ENCODE measurements at places on chromosomes 2 and 18.

DNA sequence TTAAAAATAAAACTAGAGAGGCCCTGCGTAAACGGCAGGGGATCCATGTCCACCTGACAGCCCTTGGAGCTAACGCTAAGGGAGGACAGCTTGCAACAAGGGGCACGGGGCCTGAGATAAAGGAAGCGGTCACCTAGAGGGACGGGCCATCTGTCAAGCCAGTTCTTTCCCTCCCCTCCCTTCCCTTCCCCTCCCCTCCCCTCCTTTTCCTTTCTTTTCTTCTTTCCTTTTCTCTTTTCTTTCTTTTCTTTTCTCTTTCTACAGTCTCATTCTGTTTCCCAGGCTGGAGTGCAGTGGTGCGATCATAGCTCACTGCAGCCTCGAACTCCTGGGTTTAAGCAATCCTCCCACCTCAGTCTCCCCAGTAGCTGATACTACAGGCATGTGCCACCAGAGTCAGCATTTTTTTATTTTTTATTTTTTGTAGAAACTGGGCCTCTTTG lies 34.5 kb upstream of the CTAGE1 start:
- DNase-seq, result no peak

DNA sequence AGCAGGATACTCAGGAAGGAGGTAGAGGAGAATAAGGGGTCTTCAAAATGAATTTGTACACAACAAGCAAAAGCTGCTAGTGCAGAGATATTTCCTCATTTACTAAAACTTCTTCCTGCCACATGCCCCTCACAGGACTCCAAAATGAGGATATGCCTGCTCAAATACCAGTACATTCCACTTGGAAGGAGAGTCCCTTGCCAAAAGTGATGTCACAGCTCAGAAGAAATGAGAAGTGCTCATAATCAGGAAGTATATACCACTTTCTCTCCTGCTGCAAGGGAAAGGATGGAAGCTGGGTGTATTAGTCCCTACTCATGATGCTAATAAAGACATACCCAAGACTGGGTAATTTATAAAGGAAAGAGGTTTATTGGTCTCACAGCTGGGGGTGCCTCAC lies 87.7 kb upstream of the FSHR start:
- no peak for DNase-seq

DNA sequence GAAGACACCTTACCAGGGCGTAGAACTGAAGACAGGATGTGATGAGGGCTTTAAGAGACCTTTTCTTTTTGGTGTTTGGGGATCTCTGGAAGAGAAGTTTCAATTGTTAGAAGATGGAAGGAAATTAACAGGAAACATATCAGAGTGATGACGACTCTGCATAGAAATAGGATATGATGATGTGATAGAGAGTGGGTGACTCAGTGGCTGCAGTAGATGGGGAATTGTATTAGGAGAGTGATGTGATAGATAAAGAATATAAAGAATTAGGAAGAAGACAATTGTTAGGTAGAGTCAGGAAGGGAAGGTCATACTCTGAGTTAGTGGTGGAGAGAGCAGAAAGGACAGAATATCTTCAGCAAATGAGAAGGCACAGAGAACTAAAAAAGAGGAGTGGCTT lies 593.9 kb downstream of the NYAP2 start:
- DNase-seq, result no peak

- DNase-seq, result no peak
These were observed 297.3 kb downstream of the CYRIA start for GRCh38 chr2:16368328-16368727.

- DNase-seq, result no peak
These were observed 81.8 kb downstream of the TNS1 start for GRCh38 chr2:217920879-217921603.

GRCh38 chr2:205060269-205060668 lies 515.0 kb downstream of the PARD3B start:
- DNase-seq, result no peak

- DNase-seq, result no peak
These were observed 13.8 kb downstream of the MLPH start for GRCh38 chr2:237500681-237501424.
